ENCODE measurements at places on chromosomes 7 and 10.

DNA sequence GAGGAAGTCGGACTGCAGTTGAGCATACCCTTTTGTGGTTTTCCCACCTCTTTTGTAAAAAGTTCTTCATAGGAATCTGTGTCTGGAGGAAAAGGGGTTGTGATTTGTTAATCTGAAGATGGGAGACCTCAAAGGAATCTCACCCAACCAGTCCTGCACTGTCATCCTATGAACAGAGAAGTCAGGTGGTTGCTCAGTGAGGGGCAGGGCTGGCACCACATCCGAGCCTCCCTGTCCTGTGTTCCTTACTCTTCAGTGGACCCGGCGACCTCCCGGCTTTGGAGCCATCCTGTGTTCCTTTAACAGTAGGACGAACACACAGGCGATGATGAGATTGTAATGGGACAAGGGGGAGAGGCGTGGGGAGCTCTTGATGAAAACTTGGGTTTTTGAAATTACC lies 2.8 kb upstream of the MGMT start:
- DNase-seq = no peak

DNA sequence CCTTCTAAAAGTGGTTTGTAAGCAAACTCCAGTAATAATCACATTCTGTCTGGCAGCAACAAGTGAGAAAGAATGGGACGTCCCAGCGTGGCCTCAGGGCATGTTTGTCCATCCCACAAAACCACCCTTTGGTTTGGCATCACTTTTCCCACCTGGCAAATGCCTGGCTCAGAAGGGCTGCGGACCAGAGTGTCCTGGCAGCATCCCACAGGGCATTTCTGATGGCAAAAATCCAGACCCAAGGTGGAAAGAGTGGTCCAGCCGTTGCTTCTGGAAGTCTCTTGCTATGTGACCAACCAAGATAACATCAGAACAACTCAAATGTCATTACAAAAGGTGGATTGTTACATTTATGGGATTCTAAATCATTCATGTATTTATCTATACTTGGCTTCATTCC lies 174.4 kb downstream of the CREB5 start:
- DNase-seq = no peak

- DNase-seq = no peak
Measured at GRCh38 chr7:151541709-151542499, 22.2 kb upstream of the RHEB start.

DNA sequence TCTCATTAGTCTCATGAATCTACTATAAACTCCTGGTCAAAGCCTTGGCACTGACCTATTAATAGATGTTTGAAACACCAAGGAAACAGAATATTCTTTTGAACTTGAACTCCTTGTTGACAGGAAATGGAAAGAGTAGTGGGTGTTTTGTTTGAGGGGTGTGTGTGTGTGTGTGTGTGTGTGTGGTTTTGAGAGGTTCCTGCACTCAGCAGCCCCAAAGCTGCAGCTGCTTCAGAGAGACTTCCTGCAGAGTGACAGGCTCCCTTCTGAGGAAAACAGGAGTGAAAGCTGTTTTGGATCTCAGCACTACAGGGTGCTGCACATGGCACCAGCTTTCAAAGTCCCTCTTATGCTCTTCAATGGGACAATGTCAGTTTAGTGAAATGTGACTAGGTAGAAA lies 546.5 kb upstream of the STEAP1 start:
- DNase-seq = no peak

DNA sequence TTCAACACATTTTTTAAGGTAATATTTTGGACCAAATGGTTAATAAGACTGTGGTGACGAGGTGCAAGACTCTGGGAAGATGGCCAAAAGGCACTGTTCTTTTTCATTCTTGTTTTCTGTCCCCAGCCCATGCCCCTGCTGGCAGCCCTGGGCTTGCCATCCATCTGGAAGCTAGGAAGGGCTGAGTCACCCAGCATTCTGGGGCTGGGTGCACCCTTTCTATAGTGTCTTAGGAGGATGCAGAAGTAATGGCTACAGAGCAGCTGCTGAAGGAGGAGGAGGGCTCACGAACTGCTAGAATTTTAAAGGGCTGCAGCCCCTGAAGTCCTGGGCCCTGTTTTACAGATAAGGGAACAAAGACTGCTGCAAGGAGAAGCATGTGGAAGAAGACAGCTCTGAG lies 42.8 kb upstream of the ZNF32 start:
- DNase-seq = no peak

- DNase-seq = no peak
Measured at GRCh38 chr10:46291817-46292572, 5.2 kb downstream of the ANTXRL start.

GRCh38 chr10:37868796-37869195 lies 11.4 kb upstream of the ZNF248 start:
- no peak for DNase-seq

DNA sequence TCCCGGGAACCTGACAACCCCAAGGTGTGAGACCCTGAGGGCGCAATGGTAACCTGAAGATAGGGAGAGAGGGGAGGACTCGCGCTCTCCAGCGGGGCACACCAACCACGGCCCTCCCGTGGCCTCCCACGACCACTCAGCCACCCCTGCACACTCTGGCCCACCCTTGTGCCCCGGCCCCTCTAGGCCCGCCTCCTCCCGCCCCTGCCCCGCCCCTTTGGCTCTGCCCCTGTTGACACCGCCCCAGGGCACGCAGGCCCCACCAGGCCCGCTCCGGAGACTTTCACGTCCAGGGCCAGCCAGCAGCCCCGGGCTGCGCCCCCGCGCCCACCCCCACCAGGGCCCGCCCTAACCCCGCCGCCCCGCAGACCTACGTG lies 10.9 kb downstream of the ATG9B start:
- DNase-seq = no peak

All from HTR-8/SVneo (cell line).